ENCODE measurements at places on chromosomes 2 and 18.

DNA sequence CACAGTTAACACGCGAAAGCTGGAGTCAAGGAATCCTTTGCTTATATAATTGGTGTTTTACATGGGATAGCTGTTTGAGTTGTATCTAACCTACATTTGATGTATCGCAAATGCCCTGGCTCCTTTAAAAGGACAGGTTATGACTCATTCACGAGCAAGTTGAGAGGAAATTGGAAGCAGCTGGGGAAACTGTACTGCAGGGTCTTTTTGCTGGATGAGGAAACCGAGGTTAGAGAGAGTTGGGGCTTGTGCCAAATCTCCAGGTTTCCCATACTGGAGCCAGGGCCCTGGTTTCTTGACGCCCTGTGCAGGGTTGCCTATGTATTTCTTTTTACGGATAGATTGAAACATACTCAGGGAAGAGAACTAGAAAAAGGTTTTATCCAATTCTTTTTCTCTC, 60.0 kb upstream of the SPTBN1 start:
- no peak for DNase-seq

DNA sequence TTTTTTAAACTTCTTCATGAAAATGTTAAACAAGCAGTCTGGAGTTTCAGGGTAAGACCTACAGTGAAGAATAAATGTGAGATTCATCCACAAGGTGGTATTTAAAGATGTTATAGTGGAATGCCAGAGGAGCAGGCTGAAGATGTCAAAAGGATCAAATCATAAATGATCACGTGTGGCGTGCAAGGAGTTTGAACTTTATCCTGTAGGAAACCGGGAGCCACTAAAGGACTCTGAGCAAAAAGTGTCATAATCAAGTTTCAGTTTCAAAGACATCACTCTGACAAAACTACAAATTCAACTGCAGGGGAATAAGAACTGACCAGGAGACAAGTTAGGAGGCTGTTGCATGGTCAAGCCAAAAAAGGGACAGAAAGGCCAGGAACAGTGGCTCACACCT, 19.9 kb downstream of the NHEJ1 start:
- no peak for DNase-seq

DNA sequence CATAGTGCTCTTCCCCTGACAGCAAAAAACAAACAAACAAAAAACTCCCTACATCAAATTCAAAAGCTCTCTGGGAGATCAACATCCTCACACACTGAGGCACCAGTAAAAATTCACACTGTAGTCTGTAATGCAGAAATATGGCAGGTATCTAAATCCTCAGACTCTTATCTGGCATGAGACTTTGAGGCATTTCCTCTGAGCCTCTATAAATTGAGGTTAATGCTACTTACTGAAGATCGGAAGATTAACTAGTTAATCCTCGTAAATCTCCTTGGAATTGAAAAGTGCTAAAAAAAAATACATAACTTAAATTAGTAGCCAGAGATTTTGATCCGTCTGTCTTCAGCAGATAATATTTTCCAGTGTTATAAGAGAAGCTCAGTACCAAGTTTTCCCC, 65.0 kb downstream of the AP1S3 start:
- DNase-seq = no peak

- no peak for DNase-seq
Measured at GRCh38 chr2:176985871-176986270, 226.7 kb upstream of the HNRNPA3 start.

DNA sequence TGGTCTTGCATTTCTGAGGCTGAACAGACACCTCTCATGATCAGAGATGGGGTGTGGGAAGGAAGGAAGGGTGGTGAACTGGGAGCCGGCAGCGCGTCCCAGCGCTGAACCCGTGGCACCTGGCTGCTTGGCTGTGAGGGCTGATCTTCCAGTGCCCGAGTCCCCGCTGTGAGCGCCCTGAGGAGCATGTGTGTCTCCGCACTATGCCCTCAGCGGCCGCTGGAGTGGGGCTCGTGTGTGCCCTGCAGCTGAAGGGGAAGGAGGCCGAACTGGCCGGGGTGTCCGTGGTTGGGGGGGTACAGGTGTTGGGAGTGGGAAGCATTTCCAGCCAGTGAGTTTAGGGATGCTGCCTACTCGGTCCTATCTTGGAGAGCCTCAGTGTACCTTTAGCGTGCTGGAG, 82.2 kb downstream of the LDLRAD4 start:
- DNase-seq = no peak
